Cortex of kidney (tissue), 1 donor: ENCODE measurements at places on chromosomes 3 and 15.

- DNase-seq = no peak
These were observed 27.0 kb downstream of the VIPR1 start for GRCh38 chr3:42529468-42529867.

GRCh38 chr15:93150910-93151881 is 62.2 kb upstream of the RGMA start:
- DNase-seq = no peak

- no peak for DNase-seq
These were observed 5.5 kb downstream of the CPLX3 start for GRCh38 chr15:74831813-74832495.

DNA sequence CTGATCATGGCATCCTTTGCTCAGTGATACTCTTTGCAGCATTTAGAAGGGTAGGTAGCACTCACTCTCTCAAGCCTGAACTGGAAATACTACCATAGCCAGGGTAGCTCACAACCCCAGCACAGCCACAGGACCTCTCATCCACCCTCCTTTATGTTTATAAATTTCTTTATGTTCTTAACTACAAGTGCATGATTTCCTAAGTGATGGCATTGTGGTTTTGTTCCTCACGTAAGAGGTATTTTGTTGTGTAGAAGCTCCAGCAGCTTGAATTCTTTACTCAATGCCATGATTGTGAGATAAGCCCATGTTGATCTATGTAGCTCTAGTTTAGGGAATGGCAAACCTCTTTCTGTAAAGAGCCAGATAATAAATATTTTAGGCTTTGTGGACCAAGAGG is 7.9 kb upstream of the RTP3 start:
- no peak for DNase-seq

- DNase-seq = no peak
These were observed 69.2 kb downstream of the RFTN1 start for GRCh38 chr3:16444344-16444743.

- DNase-seq = no peak
These were observed 56.5 kb downstream of the GHSR start for GRCh38 chr3:172391592-172392302.

DNA sequence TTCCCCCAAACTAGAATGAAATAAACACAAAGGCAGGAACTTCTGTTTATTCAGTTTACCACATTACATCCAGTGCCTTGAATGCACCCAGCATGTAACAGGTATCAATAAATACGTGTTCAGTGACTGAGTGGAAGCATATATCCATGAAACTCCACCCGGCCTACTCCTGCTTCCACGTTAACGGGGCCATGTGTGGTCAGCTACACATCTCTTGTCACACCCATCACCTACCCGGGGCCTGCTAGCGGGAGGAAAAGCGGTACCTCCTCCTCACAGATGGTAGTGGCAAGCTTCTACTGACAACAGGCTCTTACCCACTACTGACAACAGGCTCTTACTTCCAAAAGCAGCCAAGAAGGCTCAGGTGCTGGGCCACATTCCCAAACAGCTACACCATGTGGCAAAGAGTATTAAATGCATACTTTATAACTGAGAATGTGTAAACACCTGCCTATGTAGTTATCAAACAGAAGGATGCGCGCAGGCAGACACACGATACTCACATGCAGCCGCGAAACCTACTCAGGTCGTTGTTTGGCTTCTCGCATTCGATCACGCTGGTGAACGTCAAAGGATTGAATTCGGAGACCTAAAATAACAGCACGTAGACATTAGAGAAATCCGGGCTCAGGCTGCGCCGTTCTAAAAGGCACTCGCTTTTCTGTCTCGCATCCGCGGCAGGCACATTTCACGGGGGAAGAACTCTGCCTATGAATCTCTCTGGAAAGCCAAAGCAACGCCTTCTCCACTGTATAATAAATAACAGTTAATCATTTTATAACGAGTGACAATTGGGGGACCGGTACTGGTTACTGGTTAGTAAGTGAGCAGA is 127.4 kb downstream of the ATP10A start:
- no peak for DNase-seq

DNA sequence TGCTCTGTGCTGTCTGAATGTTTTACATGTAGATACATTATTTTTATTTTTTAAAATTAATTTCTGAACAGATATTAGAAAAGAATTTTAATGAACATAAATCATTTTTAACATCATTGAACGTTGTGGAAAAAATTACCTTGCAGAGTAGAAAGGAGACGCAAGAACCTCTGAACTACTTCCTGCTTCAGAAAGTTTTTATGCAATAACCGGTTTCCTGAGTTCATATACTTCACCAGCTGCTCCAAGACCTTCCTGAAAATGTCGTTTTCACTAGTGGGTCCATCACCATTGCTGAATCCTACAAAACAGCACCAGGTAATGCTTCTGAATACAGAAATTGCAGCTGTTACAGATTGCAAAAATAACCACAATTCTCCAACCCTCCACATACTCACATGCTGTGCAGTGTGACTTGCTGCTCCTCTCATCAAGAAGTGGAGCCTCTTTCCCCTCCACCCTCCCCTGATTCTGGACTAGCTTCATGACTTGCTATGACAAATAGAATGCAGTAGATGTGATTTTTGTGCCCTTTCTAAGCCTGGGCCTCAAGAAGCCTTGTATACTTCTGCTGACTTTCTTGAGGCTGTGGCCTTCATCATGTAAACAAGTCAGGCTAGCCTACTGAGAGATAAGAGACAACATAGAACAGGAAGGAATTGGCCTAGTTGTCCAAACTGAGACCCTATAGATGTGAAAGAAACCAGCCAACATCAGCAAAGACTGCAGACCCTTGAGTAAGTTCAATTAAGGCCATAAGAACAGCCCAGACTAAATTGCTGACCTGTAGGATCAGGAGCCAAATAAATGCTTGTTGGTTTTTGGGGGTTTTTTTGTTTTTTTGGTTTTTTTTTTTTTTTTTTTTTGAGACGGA is 80.4 kb downstream of the TRANK1 start:
- no peak for DNase-seq

DNA sequence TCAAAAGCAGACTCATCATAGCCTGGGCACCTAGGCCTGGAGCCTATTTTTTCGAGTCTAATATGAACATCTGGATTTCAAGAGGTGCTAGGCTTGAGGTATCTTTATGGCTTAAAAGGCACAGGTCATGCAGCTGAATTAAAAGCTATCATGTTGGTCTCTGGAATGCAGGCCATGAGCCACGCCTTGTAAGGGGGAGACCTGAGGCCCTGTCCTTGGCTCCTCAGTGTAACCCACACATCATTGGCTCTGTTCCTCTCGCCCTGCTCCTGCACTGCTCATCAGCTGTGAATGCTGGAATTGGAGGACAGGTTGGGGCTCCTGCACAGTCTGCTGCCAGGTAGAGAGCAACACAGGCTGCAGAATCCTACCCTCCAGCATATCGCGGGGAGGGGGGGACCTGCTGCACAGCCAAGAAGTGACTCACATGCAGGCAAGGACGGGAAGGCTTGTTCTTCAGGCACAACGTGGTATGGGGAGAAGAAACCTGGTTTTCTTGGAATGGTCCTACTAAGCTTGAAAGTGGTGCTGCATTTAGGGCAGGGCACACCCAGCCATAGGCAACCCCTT is 146.0 kb downstream of the CHST2 start:
- no peak for DNase-seq
